ENCODE measurements at places on chromosomes 12 and 14. TPM values are rescaled to one million over a fixed set of nuclear protein-coding genes. Genes with fewer than 3 reads are reported as not detected.

CISTR gene
- not detected for total RNA-seq

INSM2 gene
- not detected for total RNA-seq

DEPDC4 gene
- not detected for total RNA-seq

RACGAP1 gene
- total RNA-seq: 3.7 TPM

GARIN6 gene
- total RNA-seq: not detected

KLRK1 gene
- total RNA-seq: 41.9 TPM

OTX2 gene
- total RNA-seq: not detected

CALM1 gene
- 718 TPM for total RNA-seq

RDH5 gene
- total RNA-seq: 3.0 TPM

CNIH1 gene
- 108 TPM for total RNA-seq

TEP1 gene
- 17.3 TPM for total RNA-seq
